Thyroid gland (tissue), 4 donors: ENCODE measurements at places on chromosomes 11 and 22. TPM values are rescaled to one million over a fixed set of nuclear protein-coding genes. Genes with fewer than 3 reads are reported as not detected.

The LRRC75B gene
- 51.2 TPM for total RNA-seq

- no peaks in the 10 kb centered on the region for H3K4me1 ChIP-seq
- H3K27ac ChIP-seq, result no peak overlapping the region
- H3K4me3 ChIP-seq, result no peak overlapping the region
Measured at GRCh38 chr11:132456751-132457328, 1075.5 kb downstream of the OPCML start.

DNA sequence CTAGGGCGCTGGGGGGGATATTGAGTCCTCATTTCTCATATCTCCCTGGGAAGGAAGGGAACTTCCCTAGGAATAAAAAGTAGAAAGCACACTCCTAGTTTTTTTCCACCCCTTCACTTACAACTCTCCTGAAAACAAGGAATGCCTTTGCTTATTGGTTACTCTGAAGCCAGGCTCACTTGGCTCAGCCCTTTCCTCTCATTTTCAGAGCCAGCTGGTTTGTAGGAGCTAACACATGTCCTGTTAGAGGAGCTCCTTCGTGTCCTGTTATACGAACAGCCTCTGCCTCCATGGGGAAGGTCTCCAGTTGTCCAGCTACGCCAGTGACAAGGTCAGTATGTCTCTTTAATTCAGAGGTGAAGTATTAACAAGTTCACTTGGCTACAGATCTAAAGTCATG, 17.6 kb downstream of the ALKBH8 start:
- H3K27ac ChIP-seq, result no peak overlapping the region
- H3K4me1 ChIP-seq, result peaks cover 7% of the 10 kb centered on the region
- H3K36me3 ChIP-seq, result peaks cover 9% of the 10 kb centered on the region
- no peak overlapping the region for H3K4me3 ChIP-seq
- DNase-seq, result no peak

DNA sequence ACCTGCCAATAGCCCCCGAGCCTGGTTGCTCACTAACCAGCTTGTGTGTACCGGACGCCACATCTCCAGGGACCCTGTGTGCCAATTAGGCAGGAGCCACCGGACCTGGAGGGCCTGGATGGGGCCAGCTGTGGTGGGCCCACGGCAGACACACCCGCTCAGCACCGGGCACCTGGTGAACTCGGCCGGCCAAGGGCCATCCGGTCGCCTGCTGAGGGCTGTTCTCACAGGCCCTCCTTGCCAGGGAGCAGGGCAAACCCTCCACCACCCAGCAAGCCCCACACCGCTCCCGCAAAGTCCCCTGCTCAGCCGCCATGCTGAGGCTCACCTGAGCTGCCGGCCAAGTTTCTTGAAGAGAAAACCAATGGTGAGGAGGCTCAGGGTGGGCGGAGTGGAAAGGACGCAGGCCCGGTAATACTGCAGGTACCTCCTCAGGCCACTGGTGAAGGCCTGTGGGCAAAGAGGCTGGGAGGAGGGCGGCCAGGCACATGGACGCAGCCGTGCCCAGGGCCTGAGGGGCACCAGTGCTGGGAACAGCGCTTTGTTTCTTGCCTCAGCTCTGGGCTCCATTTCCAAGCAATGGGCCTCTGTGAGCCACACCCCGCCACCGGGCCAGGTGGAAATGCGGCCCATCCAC, 17.1 kb downstream of the TUBGCP6 start:
- no peaks in the 10 kb centered on the region for H3K27me3 ChIP-seq

GRCh38 chr11:125091247-125091876, 20.1 kb downstream of the TMEM218 start:
- H3K4me1 ChIP-seq, result no peaks in the 10 kb centered on the region
- DNase-seq, result peak; percentile 77
- H3K27ac ChIP-seq, result peak overlapping the region; percentile 19
- H3K27me3 ChIP-seq, result no peaks in the 10 kb centered on the region

DNA sequence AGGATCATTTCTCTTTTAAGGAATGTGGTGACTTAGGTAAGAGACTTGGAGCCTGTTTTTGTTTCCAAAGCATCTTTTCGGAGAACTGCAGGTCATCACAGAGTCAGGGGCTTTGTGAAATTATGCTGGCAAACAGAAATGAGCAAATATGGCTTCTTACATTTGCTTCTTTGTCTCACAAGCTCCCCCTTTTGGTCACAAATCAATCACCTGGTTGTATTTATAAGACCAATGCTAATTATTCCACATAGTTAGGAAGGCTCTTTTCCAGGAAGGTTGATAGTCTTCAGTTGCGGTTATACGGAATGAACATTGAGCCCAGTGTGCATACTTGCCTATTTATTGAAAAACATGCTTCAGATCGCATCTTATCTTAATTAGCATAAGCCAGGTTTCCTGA, 34.6 kb upstream of the CEP126 start:
- no peaks in the 10 kb centered on the region for H3K4me1 ChIP-seq
- DNase-seq, result no peak
- no peaks in the 10 kb centered on the region for H3K27me3 ChIP-seq
- no peak overlapping the region for H3K27ac ChIP-seq
- no peaks in the 10 kb centered on the region for H3K36me3 ChIP-seq

DNA sequence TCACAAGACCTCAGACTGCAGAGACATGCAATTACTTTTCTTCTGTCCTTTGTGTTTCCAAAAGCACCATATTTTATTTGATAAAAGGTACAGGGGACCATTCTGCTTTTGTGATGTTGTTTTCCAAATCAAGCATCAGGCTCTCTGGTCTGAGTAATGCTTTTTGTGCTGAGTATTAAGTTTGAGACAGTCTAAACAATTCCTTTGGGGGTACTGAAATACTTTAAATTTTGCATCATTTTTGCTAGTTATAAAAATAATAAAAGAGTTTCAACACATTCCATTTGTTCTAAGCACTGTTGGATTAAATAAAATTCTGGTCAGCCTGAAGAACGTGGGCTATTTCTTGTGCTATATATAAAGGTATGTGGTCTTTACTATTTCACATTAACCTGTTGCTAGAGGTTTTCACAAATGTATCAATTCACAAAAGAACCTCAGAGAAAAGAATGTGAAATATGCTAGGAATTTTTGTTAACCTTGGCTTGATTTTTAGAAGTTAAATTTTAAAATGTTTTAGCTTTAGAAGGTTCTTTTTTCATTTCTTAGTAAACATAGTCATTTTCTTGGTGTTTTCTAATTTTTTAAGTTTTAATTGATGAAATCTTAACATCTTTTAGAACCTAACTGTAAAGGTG, 61.6 kb downstream of the C22orf31 start:
- no peak for DNase-seq
- peaks cover 48% of the 10 kb centered on the region for H3K4me1 ChIP-seq
- no peaks in the 10 kb centered on the region for H3K36me3 ChIP-seq
- no peaks in the 10 kb centered on the region for H3K27me3 ChIP-seq

DNA sequence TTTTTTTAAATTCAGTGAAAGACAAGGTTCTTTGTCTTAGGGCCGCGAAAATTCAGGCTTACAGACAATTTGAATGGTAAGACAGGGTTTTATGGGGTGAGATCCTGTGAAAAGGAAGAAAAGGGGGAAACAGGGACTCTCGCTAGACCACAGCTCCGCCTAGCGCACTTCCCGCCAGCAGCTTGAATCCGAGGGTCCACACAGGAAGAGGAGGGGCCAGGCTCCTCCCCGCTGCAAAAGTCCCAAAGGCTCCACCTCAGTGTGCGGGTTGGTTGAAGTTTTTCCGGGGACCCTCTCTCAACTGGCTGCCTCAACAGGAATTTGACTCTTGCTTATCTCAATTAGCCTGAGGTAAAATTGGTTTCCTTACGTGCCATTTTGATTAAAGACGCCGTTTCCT, 950.9 kb upstream of the CNTN5 start:
- no peak for DNase-seq
- H3K4me3 ChIP-seq, result no peak overlapping the region
- H3K4me1 ChIP-seq, result no peaks in the 10 kb centered on the region
- H3K27me3 ChIP-seq, result no peaks in the 10 kb centered on the region

The RASL10A gene
- total RNA-seq, result 0.67 TPM

DNA sequence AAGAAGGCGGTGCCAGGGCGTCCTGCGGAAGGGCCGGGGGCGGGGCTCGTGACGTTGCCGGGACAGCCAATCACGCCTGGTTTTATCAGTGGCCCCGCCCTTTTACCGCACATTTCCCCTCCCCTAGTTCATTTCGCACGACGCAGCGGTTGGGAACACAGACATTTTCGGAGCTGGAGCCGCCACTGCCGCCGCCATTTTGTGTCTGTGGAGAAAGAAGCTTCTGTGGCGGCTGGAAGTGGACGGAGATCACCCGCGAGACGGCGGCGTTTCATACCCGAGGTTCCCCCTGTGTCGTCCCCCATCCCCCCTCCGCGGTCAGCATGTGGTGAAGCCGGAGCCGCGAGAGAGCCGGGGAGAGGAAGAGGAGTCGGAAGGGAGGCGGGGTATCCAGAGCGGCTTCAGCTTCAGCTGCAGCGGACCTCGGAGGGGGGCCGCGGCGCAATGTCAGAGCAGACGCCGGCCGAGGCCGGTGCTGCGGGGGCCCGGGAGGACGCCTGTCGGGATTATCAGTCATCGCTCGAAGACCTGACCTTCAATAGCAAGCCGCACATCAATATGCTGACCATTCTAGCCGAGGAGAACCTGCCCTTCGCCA, at the start of gene PCF11:
Gene PCF11, plus strand, starts transcription at position 136 of the 598 bp plus-strand sequence. Its CDS starts 309 bp downstream, at position 445.
- DNase-seq, result no peak
- H3K4me3 ChIP-seq, result peak within 1 kb of the TSS; percentile 54
- H3K27me3 ChIP-seq, result no peaks in the 10 kb centered on the region
- peak within 1 kb of the TSS; percentile 99 for H3K27ac ChIP-seq
- peaks cover 17% of the 10 kb centered on the region for H3K4me1 ChIP-seq

GRCh38 chr11:3091846-3092602, 34.8 kb upstream of the CARS1 start:
- H3K27me3 ChIP-seq, result no peaks in the 10 kb centered on the region
- no peak overlapping the region for H3K4me3 ChIP-seq
- H3K36me3 ChIP-seq, result no peaks in the 10 kb centered on the region
- no peak overlapping the region for H3K27ac ChIP-seq
- DNase-seq, result peak; percentile 72

GRCh38 chr22:30347255-30347892, 9.3 kb downstream of the SF3A1 start:
- peaks cover 78% of the 10 kb centered on the region for H3K36me3 ChIP-seq
- H3K27me3 ChIP-seq, result no peaks in the 10 kb centered on the region
- DNase-seq, result no peak

DNA sequence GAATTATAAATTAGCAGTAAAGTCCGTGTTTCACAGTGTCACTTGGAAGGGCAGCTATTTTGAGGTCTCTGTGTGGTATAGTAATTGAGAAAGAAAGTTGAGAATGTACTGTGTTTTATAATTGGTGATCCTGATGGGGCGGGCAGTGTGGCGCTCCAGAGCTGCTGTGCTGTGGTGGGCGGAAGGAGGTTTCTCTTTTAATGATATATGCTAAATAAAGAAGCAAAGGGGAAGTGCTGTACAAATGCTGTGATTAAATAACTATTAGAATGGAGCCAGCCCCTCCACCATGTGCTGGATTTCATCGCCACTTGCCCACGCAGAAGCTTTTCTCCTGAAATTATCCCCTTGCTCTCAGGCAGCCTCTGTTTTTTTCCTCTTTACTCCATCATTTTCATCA, 24.6 kb downstream of the ATXN10 start:
- H3K27ac ChIP-seq, result no peak overlapping the region
- H3K36me3 ChIP-seq, result peaks cover 26% of the 10 kb centered on the region
- no peaks in the 10 kb centered on the region for H3K27me3 ChIP-seq
- no peaks in the 10 kb centered on the region for H3K4me1 ChIP-seq
- no peak overlapping the region for H3K4me3 ChIP-seq

- no peak overlapping the region for H3K27ac ChIP-seq
- H3K4me3 ChIP-seq, result no peak overlapping the region
- H3K27me3 ChIP-seq, result no peaks in the 10 kb centered on the region
- DNase-seq, result no peak
- H3K4me1 ChIP-seq, result peaks cover 21% of the 10 kb centered on the region
Measured at GRCh38 chr22:22390989-22391388, 117.6 kb downstream of the ZNF280B start.

DNA sequence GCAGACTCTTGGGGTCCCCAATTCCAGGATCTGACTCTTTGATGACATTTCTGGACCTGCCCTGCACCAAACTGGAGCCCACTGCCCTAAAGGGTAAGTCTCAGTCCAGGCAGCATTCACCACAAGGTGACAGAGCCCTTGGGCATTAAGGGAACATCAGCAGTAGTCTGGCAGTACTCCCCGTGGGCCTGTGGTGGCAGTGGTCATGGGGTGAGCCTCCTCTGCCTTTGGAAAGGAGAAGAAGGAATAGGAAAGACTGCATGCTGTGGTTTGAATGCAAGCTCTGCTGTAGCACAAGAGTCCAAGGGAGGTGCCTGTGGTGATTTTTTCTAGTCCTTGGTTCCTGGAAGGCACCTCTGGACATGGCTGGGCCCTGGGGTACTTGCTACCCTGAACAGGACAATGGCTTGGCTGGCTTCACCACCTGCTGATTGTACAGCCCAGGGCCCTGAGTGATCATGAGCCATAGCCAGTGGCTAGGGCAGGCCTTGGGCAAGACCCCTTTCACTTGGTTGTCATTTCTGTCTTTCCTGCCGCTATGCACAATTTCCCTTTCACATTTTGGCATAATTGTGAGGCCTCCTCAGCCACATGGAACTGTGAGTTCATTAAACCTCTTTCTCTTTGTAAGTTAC, 160.7 kb upstream of the GRIA4 start:
- DNase-seq, result no peak
- H3K27ac ChIP-seq, result no peak overlapping the region
- no peaks in the 10 kb centered on the region for H3K36me3 ChIP-seq

GRCh38 chr11:105108247-105108646, 31.3 kb downstream of the CARD18 start:
- H3K4me1 ChIP-seq, result no peaks in the 10 kb centered on the region
- no peaks in the 10 kb centered on the region for H3K36me3 ChIP-seq
- H3K4me3 ChIP-seq, result no peak overlapping the region
- no peak overlapping the region for H3K27ac ChIP-seq
- no peak for DNase-seq

- H3K27ac ChIP-seq, result peak overlapping the region; percentile 14
- peaks cover 80% of the 10 kb centered on the region for H3K4me1 ChIP-seq
- H3K36me3 ChIP-seq, result no peaks in the 10 kb centered on the region
- H3K4me3 ChIP-seq, result no peak overlapping the region
Measured at GRCh38 chr11:73221996-73222395, 3.9 kb downstream of the P2RY2 start.

GRCh38 chr11:7643314-7643713, 30.0 kb downstream of the CYB5R2 start:
- no peak overlapping the region for H3K4me3 ChIP-seq
- H3K36me3 ChIP-seq, result peaks cover 14% of the 10 kb centered on the region
- H3K27ac ChIP-seq, result peak overlapping the region; percentile 62

DNA sequence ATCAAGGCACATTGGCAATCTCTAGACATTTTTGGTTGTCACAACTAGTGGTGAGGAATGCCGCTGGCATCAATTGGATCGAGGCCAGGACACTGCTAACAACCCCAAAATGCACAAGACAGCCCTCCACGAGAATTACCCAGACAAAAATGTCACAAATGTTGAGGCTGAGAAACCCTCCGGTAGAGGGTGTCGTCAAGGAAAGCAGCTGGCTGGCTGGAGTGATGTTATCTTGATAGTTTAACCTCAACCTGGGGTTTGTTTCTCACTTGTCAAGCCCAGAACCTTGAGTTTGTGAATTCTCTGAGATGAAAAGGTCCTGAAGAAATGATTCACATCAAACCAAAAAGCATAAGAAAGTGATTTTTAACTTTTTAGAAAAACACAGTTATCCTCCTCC, 21.1 kb upstream of the TMPRSS13 start:
- no peak overlapping the region for H3K4me3 ChIP-seq
- no peak overlapping the region for H3K27ac ChIP-seq
- peaks cover 12% of the 10 kb centered on the region for H3K4me1 ChIP-seq
- H3K36me3 ChIP-seq, result no peaks in the 10 kb centered on the region
- peak; percentile 21 for DNase-seq

GRCh38 chr11:15874704-15875103, 481.6 kb downstream of the SOX6 start:
- DNase-seq, result no peak
- no peaks in the 10 kb centered on the region for H3K27me3 ChIP-seq
- no peaks in the 10 kb centered on the region for H3K4me1 ChIP-seq
- H3K27ac ChIP-seq, result no peak overlapping the region

GRCh38 chr22:19974268-19974861, 32.7 kb upstream of the TXNRD2 start:
- H3K4me1 ChIP-seq, result peaks cover 20% of the 10 kb centered on the region
- no peak overlapping the region for H3K4me3 ChIP-seq
- H3K36me3 ChIP-seq, result peaks cover 17% of the 10 kb centered on the region
- H3K27ac ChIP-seq, result no peak overlapping the region
